GM04503 (cell line): ENCODE measurements at places on chromosomes 5 and 9.
A peak's percentile ranks its signal among the peaks of the same experiment; 100 is the strongest.

- DNase-seq: no peak
Observed at GRCh38 chr9:72213906-72214305, 64.7 kb downstream of the GDA start.

DNA sequence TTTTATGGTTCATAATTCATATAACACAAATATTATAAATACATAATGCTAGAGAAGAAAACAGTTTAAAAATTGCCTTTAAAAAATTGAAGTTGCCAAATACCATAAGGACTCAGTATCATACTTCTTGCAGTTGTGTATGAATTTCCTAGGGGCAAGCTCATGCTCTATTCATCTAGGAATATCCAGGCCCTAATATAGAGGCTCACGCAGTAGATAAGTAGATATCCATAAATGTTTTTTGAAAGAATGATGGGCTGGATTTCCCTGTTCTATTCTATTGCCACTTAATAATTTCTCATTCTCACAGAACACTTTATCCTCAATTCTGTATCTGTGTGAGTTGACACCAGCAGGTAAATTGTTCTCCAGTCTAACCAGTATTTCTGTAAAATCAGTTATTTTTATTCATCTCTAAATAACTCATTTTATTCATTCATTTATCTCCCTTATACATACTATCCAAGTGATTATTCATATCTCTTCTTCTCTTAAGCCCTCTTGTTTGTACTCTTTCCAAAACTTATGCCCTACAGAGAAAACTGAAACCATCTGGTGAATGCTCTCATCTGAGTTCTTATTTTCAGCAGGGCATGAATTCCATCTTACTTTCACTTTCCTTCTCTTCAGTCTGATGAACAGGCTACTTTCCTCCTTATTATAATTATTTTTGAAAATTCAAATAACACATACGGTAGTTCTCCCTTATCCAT, 97.1 kb downstream of the SLC44A1 start:
- no peak for DNase-seq

DNA sequence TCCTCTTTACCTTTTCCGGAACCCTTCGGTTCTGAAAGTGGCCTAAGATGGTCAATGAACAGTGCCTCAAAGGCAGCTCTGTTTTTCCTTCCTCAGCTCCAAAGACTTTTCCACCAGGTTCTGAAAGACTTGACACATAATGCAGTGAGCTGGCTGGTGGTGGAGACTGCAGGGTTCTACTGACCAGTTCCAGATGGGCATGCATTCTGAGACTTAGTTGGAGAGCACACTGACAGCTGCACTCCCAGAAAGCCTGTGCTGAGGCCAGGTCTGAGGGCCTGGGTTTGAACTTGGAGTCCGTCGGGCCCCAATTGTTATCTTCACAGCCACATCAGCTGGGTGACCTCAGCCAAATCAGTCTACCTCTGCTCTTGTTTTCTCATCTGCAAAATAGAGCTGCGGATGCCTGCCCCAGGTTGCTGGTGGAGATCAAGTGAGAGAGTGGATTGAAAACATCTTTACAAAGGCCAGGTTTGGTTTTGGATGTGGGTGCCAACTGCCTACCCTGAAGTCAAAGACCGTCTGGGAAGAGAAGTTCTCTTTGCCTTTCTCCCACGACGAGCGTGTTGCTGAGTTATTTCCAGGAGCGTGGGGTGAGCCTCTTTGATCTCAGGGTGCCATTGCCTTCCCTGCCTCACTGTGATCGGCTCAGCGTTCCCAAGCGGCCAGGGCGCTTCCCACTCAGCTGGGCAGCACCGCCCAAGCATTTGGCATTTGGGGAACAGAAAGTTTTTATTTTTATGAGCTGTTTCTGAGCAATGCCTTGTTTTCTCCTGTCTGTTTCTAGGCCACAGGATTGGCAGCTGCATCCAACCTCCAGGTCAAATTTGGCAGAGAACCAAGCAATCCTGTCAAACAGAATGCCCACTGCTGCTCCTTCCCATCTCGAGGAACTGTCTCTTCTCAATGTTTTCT, 54.9 kb downstream of the RAD23B start:
- no peak for DNase-seq

DNA sequence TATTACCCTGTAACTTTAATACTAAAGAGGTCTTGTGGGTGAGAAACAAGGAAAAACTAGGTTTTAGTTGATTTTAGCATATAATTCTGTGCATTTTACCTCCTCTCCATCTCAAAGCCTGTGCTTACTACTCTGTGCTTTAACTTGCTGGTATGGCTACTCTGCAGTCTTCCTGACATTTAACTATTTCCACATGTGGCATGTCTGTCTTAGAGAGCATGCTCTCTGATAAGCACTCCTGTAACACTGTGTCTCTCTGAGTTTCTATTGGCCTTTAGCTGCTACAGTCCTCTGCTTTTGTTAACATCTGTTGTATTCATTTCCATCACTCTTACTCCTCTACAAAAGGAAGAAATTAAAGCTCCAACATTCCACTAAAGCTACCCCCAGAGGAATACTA, 418.3 kb downstream of the RAB3C start:
- DNase-seq: no peak

DNA sequence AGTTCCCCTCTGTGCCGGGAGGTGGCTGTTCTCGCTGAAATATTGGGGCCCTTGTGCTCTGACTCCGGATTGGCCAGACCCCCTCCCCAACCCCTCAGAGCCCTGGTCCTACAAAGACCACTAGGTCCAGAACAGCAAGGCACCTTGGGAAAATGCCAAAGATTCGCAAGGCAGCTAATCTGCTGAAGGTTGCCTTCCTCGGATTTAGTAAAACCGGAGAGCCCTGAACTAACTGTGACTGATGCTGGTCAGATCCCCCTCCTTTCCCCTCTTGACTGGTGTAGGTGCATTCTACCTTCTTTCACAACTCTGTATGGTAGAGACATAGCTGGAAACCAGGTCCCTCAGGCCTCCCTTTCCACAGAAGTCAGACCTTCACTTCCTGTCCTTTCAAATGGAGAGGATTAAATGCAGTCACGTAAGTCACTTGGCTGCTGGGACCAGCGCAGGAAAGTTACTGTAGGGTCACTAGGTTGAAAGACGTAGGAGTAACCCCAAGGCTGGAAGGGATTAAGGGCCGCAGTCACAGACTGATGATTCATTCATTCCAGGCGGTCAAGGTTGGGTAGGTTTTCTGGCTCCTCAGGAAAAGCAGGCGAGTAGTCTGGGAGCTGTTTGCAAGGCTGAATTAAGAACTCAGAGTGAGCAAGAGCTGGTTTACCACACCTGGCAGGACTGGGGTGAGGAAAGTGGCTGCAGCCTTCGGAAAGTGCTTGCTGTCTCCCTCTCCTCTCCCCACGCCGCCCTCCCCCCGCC, 5.3 kb downstream of the BARX1 start:
- DNase-seq: no peak

DNA sequence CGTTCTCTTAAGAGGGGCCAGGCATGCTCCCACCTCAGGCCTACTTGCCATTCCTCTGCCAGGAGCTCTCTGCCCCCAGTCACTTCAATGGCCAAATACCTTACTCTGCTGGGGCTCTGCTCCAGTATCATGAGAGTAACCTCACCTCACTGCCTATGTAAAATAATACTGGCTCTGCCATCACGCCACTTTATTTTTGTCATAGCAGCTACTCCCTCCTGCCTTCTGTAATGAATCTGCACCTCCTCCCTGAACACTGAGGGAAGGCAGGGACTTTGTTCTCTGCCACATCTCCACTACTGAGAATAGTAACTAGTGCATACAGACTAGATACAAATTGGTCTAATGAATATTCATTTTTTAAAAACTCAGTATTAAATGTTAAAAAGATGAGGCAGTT, 33.8 kb downstream of the MACROH2A1 start:
- DNase-seq: no peak

GRCh38 chr5:67290655-67291054, 94.1 kb upstream of the CD180 start:
- DNase-seq: no peak

DNA sequence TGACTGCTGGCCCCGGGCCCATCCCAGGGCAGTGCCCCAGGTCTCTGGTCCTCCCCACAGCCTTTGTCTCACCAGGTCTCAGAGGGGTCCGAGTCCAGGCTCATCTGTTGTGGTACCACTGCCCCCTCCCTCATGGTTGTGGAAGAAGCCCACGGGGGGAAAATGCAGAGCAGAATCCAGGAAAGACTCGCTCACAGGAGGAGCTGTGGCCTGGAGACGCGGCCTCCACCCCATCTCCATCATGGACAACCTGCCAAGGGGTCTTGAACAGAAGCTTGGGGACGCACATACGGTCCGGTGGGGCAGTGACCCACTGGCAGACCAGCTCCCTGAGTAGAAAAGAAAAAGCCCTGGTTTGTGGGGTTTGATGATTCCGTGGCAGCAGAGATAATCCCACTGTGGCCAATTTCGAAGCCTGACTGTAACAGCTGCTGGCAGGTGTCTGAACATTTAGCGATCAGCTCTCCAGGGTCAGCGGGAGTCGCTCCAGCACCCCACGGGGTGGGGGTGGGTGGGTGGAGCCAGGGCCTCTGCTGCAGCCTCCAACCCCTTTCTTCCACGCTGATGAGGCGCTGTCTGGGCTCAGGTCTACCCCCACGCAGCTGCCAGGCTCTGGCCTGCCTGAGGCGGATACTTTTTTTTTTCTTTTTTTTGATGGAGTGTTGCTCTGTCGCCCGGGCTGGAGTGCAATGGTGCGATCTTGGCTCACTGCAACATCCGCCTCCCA, 1.9 kb upstream of the GRIN1 start:
- DNase-seq: no peak

GRCh38 chr9:112569186-112569585, 82.6 kb downstream of the KIAA1958 start:
- peak; percentile 99 for DNase-seq

GRCh38 chr9:136137321-136138265, 18.9 kb upstream of the TMEM250 start:
- DNase-seq: no peak

DNA sequence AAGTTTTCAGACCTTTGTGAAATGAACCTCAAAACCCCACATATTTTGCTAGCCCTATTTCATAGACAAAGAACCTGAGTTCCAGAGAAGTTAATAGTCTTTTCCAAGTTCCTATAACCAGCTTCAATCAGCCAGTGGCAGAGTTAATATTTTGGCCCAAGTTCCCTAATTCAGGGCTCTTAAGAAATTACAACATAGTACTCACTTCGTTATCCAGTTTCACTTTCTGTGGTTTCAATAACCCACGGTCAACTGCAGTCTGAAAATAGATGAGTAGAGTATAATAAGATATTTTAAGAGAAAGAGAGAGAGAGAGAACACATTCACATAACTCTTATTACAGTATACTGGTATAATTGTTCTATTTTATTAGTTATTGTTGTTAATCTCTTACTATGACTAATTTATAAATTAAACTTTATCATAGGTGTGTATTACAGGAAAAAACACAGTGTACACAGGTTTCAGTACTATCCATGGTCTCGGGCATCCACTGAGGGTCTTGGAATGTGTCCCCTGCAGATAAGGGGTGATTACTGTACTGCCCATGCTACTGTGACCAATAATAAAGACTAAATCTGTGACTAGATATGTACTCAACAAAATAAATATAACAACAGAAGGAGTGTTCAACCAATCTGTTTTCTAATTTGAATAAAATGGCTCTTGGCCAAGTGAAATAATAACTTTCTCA, 9.3 kb upstream of the MYOT start:
- no peak for DNase-seq

GRCh38 chr9:118992813-118993794, 376.1 kb downstream of the BRINP1 start:
- DNase-seq: no peak

DNA sequence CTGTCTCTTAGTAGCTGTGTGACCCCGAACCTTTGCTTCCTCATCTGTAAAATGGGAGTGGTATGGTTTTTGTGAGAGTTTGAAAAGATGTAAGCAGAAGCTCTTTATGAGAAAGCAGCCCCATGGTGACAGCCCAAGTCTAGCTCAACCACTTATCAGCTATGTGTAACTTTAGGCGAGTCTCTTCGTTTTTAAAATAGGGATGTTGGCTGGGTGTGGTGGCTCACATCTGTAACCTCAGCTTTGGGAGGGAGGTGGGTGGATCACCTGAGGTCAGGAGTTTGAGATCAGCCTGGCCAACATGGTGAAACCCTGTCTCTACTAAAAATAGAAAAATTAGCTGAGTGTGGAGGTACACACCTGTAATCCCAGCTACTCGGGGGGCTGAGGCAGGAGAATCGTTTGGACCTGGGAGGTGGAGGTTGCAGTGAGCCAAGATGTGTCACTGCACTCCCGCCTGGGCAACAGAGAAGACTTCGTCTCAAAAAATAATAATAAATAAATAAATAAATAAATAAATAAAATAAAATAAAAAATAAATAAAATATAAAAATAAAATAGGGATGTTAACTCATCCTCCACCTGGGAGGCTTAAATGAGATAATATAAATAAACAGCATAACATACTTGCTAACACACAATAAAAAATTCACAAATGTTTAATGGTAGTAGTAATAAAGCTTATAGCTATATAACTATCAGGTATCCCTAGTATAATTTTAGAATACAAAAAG, 71.7 kb downstream of the APBA1 start:
- no peak for DNase-seq

GRCh38 chr5:32584646-32585045, 711 bp upstream of the SUB1 start:
- DNase-seq: no peak

GRCh38 chr9:42388146-42388690, 204.8 kb downstream of the SPATA31A6 start:
- no peak for DNase-seq

DNA sequence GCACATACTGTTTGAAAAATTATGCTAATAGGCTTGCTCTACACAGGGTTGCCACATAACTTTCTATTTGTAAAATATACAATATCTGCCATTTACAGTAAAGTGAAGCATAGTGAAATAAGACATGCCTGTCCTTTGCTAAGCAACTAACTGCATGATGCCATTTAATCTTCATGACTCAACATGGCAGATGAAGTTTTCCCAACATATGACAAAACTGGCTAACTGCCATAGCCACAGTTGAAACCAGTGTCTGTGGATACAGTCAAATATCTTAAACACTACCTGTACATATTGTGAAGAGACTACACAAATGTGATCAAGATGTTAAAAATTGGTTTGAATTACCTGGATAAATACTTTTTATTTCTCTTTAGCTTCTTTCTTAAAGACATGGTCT, 3.1 kb upstream of the DMAC1 start:
- no peak for DNase-seq

DNA sequence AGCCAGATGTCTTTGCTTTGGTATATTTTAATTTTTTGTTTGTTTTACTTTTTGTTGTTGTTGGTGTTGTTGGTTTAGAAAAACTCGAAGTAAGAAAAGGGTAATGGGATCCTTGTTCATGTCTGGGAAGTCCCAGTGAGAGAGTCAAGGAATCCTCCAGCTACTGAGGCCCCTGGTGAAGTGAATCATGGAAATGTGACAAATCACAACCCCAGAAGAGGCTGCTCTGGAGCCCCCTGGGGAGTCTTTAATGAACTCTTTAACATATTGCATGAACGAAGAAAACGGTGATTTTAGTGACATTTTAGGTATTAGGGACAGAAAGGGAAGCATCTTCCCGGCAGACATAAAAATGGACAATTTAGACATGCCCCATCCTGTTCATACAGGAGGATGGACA, 41.3 kb downstream of the TMEM174 start:
- no peak for DNase-seq

DNA sequence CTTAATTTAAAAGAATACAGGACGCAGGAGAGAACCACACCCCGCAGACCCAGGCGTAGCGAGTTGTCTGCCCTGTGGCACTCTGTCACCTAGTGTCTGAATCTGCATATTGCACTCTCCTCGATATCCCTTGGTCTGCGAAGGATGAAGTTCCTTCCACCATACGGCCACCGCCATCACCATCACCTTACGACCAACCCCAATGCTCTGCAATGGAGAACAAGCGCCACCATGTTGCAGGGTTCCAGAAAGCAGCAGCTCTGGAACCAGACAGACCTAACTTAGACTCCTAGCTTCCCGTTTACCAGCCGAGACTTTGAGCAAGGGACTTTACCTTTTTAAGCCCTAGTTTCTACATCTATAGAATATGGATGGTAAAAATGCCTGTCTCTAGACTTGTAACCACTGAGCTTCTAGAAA, 77.4 kb upstream of the DMRT1 start:
- DNase-seq: peak; percentile 20
